CD4-positive, alpha-beta T cell treated with Interleukin-17A for 1 hour (primary cell): ENCODE measurements at places on chromosomes 5 and 9.

DNA sequence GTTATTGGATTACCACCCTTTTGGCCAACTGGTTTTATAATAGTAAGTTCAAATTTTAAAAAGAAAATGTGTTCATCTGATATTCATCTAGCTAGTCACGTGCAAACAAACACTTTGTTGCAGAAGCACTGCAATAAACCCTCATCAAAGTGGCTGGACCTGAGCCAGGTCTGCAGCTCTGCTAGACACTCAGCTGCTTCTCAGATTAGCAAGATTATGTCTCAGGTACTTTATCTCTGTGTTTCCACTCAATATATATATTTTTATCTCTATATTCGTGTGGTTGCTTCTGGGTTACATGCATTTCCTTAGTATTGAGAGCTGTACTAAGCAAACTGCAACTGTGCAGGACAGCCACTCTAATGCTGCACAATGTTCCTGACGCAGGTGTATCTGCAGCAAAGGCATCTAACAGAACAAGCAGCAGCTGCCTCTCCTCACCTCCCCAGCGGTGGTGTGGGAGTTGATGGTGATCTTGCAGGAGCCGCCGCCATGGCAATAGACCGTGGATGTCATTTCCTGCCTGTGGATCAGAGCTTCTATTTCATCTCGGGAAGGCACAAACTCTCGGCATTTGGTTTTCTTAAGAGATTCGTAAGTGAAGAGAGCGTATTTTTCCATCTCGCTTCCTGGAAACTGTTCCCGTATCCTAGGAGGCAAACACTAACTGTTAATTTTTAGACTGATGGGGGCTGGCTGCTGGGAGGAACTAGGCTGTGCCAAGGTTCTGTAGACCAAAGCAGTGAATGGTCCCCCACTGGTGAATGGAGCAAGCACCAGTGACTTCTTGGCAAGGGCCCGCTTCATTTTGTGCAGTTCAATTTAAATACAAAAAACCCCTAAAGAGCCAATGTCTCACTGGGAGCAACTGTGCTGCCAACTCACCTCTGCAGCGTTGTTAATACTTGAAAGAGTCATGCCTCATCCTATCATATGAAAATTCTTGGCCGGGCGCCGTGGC, 56.7 kb upstream of the RETREG1 start:
- peak; percentile 12 for DNase-seq

GRCh38 chr5:88746438-88746882, 136.5 kb downstream of the MEF2C start:
- no peak for DNase-seq

- DNase-seq = no peak
These were observed 1763.7 kb downstream of the EFNA5 start for GRCh38 chr5:105907016-105907415.

GRCh38 chr5:115600766-115601165, 1.5 kb downstream of the TICAM2 start:
- DNase-seq = no peak

DNA sequence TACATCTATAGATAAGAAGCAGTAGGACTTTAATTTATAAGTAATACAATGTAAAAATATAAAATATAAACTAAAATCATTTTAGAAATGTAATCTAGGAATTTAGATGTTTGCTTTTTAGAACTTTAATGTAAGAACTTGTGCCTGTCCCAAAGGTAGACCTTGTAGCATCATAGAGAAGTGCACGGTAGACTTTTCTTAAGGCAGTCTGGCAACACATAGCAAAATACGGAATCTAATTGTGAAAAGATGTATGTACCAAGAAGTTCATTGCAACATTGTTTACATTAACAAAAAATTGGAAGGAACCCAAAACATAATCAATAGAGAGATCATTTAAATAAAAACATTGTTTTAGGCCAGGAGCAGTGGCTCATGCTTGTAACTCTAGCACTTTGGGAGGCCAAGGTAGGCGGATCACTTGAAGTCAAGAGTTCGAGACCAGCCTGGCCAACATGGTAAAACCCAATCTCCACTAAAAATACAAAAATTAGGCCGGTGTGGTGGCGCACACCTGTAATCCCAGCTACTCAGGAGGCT, 84.6 kb upstream of the SMIM15 start:
- DNase-seq = no peak

DNA sequence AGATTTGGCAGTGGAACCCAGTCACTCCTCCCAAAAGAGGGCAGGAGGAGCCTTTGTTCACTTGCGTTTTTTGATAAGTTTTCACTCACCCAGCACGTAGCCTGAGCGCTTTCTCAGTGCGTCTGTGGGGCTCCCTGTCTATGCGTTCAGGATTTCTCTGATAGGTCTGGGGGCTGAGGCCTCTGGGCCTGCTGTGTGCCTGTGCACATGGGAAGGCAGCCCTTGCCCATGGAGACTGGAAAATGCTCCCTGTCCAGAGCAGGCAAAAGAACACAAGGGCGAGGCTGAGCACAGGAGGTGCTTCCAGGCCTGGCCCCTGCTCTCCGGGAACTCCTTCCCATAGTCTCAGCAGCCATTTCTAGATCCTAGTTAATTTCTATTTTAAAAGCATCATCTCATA, 249.9 kb downstream of the FSTL4 start:
- no peak for DNase-seq

GRCh38 chr5:107104040-107104995, 566.4 kb downstream of the EFNA5 start:
- no peak for DNase-seq

GRCh38 chr5:81768935-81769452, 18.1 kb upstream of the SSBP2 start:
- no peak for DNase-seq

GRCh38 chr5:121872856-121873255, 21.2 kb downstream of the FTMT start:
- no peak for DNase-seq

DNA sequence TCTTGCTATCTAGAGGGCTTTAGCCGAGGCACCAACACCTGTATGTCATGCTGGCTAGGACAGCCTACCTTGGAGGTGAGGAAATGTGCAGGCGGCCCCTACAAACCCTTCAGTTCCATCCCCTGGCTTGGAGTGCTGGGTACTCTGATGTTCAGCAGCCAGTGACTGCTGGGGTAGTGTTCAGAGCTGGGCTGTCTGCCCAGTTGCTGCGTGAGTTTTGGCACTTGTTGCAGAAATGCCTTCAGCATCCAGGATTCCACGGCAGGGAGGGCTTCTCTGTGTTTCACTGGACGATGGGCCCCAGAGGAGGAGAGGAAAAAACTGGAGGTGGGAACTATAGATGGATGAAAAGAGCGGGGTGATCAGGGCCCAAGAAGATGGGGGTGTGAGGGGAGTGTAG, 10.4 kb downstream of the SWI5 start:
- no peak for DNase-seq

DNA sequence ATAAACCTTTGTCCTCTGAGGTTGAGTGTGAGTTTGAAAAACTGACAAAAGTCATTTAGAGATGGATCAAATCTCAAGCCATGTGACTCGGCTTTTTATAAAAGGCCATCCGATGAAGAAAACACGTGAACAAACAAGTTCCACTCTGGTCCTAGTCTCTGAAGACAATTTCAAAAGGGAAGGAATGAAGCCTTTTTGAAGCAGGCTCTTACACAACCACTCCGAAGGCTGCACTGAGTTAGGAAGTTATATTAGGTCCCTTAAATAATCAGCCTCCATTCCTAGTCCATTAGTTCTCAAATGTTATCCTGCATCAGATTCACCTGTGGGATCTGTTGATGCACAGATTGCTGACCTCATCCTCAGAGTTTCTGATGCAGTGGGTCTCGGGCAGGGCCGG, 166.6 kb upstream of the HMHB1 start:
- DNase-seq = no peak

DNA sequence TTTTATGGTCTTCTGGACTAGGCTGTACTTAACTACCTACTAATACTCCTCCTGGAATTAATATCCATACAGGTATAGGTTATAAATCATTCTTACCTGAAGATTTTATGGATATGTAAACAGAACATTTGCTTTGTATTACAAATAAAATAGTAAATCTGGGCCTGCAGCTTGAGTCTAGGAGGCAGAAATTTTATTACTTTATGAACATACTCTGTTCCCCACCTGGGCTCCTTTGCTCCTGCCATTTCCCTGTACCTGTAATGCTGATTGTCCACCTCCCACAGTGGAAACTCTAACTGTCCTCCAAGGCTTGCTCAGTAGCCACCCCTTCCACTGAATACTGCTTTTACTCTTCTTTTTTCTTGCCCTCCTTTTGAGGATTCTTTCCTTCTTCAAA, 108.0 kb downstream of the PAM start:
- no peak for DNase-seq

- DNase-seq = no peak
These were observed 151.5 kb downstream of the SLC12A2 start for GRCh38 chr5:128234928-128235641.

DNA sequence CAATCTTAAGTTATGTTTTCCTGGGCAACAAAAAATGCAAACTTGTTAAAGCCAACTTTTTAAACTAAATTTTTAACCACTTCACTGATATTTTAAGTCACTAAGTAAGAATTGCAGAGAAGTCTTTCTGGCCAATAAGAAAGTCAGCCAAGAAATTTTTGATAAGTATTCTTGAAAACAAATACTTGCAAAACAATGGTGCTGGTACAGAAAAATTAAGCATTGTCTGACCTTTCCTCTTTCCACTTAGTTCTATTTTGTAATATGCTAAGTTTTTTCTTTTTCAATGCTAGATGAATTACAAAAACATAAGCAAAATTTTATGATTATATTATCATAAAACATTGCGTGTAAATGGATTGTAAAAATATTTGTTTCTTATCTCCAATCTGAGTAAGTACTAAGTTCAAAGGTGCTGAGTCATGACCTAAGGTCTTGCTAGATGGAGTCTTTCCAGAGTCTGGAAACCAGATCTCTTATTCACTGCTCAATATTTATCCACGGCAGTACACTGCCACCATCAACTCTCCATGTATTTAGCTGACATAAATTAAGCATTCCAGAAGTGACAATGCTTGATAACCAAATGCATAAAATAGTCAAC, 139.7 kb downstream of the MEF2C start:
- no peak for DNase-seq

GRCh38 chr5:132704875-132705274, 31.1 kb downstream of the IL4 start:
- no peak for DNase-seq

DNA sequence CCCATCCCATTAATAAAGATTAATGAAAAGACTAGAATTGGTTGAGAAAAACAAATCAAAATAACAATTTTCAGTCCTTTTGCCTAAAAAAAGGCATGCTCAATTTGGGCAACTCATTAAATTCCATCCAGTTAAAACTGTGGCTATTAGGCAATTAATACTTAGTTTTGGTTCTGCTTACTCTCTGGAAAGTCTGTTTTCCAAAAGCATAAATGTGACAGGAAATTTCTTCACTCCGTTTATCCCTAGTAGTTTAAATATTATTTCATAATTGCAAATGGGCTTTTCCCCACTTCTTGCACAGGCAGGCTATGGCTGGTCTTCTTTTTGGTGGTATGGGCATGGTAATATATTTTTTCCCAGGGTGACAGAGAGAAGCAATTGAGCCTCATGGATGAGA, 373.3 kb upstream of the KLF4 start:
- no peak for DNase-seq

GRCh38 chr5:107556575-107556974, 114.2 kb downstream of the EFNA5 start:
- no peak for DNase-seq

- DNase-seq = no peak
These were observed 33.1 kb upstream of the ITGA2 start for GRCh38 chr5:52956014-52956413.

- no peak for DNase-seq
These were observed 106.3 kb downstream of the CCDC192 start for GRCh38 chr5:127809533-127809932.

DNA sequence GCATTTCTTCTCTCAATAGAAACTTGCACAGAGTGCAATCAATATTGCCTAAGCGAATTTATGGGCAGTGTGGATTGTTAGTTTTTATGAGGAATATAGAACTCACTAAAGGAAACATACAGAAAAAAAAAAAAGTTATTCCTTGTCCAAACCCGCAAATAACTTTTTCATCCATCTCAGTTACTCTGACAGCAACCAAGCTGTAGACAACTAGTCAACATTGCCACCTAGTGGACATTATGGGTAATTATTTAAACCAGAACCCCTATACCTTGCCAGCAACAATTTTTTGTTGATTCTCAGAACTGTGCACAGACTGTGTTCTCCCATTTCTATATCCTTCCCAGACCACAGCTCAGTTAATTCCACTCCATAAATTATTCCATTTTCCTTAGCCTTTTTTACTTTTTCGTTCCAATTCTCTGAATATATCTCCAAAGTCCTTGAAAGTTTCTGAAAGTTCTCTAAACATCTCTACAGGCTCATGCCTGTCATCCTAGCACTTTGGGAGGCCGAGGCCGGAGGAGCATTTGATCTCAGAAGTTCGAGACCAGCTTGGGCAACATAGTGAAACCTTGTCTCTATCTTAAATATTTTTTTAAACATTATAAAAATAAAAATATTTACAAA, 2.6 kb upstream of the AFAP1L1 start:
- peak; percentile 52 for DNase-seq

- DNase-seq = no peak
These were observed 31.3 kb downstream of the IPPK start for GRCh38 chr9:92638621-92639101.

DNA sequence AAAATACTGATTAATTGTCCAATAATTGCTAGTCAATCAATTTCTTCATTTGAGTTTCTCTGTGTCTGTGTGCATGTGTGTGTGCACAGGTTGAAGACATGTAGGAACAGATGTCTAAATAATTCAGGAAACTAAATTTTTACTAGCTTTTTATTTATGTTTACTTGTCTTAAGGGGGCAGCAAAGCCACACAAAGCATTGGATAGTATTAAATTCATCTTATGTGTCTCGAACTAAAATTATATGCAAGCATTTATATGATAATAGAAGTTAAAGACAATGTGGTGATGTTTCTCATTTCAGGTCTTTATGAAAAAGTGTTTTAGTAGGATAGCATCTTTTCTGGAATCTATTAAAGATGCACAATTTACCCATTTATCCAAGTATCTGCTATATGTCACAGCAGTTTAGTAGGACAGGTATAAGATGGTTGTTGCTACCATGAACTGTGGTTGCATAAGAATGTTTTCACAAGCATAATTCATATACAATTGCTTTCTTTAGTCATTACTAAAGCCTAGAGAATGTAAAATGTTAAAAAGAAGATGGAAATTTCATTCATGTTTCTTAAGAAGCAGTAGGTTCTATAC, 784.6 kb upstream of the NUDT12 start:
- DNase-seq = no peak

DNA sequence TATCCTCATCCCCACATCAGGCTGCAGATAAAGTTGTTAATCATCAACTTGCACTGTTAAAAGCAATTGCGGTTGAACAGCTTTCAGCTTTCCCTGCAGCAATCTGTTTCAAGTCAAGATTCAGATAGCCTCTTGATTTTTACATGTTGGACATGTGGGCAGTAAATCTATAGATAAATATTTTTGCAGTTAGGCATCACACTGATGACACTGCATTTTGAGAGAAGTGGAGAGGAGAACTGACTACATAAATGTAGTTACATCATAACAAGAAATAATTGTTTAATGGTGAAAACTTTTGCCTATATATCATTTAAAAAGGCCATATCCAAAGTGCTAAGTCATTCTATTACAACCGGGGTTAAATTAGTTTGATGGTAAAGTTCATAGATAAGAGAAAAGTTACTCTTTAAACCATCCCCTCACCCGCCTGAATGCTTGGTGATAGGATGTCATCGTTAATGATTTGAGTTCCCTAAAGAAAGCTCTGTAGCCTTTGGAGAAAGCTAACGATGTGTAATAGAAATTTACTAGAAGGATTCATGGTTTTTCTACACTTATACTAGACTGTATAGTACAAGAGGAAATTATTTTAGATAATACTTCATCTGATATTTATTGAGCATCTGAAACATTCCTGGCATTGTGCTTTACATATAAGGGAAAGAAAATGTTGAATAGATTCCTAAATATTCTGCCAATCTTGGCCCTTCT, 30.8 kb upstream of the ALDH1A1 start:
- no peak for DNase-seq
